ENCODE measurements at places on chromosomes 11 and 22.

DNA sequence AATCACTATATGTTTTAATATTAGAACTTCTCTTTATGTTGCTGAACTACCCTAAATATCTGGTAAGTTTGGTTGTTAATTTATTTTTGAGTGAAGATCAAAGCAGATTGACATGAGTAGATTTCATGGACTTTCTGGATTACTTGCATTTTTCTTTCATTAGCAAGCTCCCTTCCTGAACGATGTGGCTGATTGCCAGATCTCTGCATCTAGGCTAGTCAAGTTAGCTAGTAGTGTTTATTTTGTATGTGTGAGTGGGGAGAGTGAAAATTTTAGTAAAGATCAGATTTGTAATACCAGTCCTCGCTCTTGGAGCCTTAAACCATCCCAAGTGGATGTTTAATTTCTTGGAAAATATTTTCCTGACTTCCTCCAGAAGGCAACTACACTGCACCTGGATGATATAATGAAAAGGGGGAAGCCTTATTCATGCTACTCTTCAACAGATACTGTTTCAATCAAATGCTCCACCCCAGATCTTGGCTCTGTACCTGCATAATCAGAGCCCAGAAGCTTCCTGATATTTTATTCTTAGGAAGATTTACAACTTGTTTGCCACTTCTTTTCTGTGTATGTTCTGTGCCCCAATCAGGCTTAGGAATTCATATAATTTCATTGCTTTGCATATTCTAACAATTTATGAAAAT is 143.2 kb upstream of the GRIA4 start:
- no peak for DNase-seq

- no peak for DNase-seq
Observed at GRCh38 chr22:50044485-50045118, 13.5 kb downstream of the TTLL8 start.

DNA sequence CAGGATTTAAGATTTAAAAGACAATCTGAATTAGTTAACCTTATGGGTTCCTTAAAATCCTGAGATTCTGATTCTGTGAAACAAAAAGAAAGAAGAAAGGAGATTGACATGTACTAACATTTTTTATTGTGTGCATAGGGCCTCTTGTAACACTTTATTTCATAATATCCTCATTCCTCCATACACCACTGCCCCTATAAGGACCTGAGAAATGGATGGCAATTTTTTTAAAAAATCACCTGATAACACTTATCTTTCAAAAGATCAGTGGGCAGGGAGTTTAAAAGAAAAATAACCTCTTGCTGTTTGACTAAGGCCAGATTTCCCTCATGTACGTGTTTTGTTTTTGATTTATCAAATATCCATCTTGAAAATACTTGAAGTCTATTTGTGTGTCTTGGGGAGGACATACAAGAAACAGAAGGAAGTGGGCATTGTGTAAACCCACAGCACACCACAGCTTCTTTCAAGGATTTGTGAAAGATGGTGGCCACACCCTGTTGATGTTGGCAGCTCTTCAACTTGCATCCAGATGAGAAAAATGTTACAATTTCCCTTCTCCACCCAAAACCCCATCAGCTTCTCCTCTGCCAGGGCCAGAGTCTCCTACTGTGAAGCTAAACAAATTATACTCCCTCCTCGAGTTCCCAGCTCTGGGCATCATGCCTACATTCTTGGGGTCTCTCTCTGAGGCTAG is 35.0 kb upstream of the MPEG1 start:
- DNase-seq, result no peak

DNA sequence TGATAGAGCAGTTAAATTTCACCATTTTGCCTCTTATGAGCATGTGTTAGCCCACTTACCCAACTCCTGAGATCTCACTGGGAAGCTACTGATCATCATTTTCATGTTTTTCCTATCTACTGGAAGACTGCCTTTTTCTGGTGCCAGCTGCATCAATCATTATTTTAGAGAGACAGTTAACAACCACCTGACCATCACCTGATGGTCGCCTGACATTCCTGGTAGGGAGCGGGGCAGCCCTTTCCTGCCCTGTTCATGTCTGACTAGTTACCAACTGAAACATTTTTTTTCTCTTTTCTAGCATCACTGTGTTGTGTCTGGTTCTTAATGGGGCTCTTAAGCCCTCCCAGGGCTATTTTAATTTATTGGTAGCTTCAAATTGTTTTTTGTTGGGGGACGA is 20.2 kb upstream of the PATL1 start:
- DNase-seq, result no peak

DNA sequence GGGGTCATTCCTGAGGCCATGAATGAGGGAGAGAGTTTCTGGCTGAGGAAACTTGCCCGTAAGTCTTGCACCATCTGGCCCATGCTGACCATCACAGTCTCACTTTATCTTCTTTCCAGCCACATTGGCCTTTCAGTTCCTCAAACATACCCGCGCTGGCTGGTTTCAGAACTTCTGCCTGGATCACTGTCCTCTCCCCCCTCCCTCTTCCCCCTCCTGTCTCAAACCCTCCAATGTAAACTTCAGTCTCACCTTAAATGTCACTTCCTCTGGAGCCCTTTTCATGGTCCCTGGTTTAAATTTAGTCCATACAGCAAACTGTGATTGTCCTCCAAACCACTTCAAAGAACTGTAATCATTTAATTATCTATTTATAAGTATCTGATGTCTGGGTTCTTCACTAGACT is 3.7 kb upstream of the TMEM109 start:
- peak; percentile 83 for DNase-seq

- no peak for DNase-seq
Observed at GRCh38 chr22:49771266-49772065, 56.2 kb downstream of the BRD1 start.

- DNase-seq, result no peak
Observed at GRCh38 chr22:25346859-25347751, 127.7 kb downstream of the CRYBB2 start.

GRCh38 chr11:128924104-128924503 is 18.6 kb downstream of the TP53AIP1 start:
- DNase-seq, result no peak

- no peak for DNase-seq
Observed at GRCh38 chr11:132683602-132684001, 848.7 kb downstream of the OPCML start.

DNA sequence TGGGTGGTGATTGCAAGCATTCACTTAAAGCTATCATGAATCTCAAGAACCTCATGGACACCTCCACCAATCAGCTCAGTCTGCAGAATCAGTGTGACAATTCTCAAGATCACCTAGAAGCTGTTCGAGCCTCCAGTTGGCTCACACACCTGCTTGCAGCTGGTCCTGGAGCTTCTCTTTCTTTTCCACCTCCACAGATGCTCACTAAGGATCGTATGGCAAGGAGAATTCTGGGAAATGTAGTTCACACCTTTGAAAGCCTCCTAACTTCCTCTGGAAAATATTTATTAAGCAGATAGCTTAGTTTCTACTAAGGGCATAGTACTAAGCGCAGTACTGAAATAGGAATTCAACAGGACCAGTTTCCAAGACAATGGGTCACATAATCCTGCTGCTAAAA is 26.2 kb downstream of the FSHB start:
- no peak for DNase-seq

GRCh38 chr11:100978442-100978841 is 151.2 kb downstream of the PGR start:
- no peak for DNase-seq

DNA sequence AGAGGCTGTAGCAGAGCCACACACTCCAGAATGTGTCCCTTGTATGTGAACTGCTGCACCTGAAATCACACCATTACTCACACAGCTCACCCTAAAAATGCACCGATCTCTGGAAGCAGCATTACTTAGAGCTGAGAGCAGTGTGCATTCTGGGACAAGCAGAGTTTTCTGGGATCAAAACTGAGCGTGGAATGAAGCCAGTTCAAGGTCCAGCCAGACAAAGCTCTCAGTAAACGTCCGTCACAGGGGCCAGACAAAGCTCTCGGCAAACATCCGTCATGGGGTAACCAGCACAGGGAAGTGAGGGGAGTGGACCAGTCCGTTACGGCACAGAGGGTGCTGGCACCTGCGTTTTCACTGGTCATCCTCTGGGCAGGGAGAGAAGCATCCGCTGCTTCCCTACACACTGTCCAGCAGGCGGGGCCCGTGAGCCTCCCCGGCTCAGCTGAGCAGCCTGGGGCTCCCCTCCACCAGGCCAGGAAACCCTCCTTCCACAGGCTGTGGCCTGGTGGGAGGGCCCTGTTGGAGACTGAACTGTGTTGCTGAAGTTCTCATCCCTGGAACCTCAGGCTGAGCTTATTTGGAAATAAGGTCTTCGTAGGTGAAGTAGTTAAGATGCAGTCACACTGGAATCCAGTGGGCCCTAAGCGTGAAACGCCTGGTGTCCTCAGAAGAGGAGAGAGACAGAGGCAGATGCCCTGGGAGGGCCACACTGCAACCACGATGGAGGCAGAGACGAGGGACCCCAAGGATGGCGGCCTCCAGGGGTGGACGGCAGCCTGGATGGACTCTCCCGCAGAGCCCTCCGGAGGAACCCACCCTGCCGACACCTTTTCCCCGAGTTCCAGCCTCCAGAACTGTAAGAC is 883.9 kb downstream of the BRD1 start:
- no peak for DNase-seq

DNA sequence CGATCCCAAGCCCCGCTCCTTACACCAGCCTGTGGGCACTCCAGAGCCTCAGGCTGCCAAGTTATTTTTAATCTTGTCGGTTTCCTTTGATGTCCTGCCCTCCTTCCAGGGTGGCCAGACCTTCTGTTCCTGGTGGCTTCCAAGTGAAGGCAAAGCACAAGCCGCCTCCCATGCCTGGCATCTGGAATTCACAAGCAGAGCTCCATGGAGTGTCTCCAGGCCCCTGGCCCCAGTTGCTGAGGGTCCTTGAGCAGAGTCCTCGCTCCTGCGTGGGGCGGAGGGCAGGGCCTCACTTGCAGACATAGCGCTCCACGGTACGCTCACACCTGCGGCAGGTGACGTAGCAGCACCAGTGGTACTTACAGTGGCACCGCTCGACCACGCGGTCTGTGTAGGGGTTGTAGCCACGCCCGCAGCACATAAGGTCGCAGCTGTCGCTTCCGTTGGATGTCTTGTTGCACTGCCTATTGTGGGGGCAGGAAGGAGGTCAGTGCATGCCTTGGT is 19.5 kb downstream of the WNT11 start:
- no peak for DNase-seq

GRCh38 chr22:29092243-29092642 is 19.4 kb downstream of the KREMEN1 start:
- DNase-seq, result no peak

DNA sequence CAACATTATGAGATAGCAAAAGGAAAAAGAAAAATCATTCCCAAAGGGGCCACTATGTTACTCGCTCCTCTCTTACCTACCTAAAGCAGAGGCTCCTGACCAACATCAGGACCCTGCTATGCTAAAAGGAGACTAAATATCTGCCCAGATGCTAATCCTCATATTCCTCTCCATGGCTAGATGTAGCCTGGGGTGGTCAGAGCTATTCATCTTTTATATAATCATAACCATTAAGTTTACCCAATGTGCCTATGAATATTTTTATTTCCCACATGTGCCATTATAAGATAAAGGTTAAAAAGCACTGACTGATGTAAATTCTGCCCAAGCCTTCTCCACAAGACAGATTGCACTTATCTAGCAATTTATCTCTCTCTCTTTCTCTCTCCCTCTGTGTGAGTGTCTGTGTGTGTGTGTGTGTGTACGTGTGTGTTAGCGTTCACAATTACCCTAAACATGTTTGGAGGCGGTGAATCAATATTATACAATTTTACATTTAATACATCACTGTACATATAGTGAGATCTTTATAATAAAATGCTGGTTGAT is 41.2 kb upstream of the ANO5 start:
- no peak for DNase-seq

GRCh38 chr11:20670932-20671403 is 1.6 kb downstream of the NELL1 start:
- DNase-seq, result no peak
